ENCODE measurements at places on chromosomes 2 and 18. TPM values are rescaled to one million over a fixed set of nuclear protein-coding genes. Genes with fewer than 3 reads are reported as not detected.

The FOXD4L1 gene
- 0.18 TPM for total RNA-seq

The CDH7 gene
- not detected for total RNA-seq

The GALNT5 gene
- not detected for total RNA-seq

The AOX1 gene
- not detected for total RNA-seq

The CNDP1 gene
- not detected for total RNA-seq

The SETBP1 gene
- total RNA-seq = 14.1 TPM

The NYAP2 gene
- not detected for total RNA-seq

The MYO3B gene
- 0.18 TPM for total RNA-seq

The CD8B gene
- 259 TPM for total RNA-seq

The PMAIP1 gene
- total RNA-seq = 82.8 TPM

The EXOC6B gene
- 9.4 TPM for total RNA-seq

The KANSL3 gene
- 46.6 TPM for total RNA-seq

DNA sequence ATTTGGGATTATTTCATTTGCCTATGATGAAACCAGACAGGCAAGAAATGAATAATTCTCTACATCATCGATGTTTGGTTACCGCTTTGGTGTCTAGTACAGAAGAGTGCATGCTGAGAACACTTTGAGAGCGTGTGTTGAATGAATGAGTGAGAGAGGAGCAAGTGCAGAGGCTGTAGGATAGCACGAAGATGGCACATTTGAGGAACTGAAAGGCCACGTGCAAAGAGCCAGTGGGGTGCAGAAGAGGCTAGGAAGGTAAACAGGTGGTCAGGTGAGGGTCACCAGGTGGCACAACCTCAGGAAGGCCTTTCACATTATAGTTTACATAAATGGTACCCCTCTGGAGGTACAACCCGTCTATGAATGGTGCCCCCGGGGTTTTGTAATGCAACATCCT, 80.1 kb upstream of the SPHKAP start:
- no peak for DNase-seq

DNA sequence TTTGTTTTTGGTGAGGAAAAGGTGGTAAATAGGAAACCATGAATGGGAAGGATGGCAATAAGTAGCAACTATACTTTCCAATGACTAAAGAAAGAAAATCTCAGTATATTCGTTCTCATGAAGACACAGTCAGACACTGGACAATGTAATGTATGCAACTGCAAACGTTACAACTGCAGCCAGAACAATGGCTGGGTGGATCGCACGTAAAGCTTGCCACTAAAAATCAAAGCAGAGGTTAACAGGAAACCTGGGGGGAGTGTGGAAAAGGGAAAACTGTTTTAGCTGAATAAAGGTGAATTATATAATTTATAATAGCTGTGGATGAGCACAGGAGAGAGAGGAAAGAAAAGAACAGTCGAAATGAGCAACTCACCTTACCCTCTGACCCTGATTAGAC, 33.3 kb downstream of the NEMP2 start:
- DNase-seq = no peak

- no peak for DNase-seq
Observed at GRCh38 chr2:201977651-201978050, 56.0 kb upstream of the FZD7 start.

DNA sequence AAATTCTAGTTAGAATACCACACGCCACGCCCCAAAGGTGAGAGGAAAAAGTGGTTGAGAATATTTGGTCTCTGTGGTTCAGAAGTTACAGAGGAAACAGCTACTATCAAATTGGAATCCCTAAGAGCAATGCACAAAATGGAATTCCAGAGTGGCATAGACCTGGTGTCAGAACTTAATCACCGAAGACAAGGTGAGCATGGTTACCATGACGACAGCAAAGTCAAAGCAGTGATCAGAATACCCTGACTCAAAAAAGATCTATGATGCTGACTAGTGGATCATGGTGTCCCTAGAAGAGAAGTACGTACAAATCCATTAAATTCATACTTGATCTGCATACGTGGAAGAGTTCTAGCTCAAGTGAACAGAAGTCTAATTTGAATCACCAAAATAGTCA, 14.5 kb downstream of the LRRTM4 start:
- DNase-seq = no peak

- no peak for DNase-seq
Observed at GRCh38 chr18:23844991-23845680, 155.9 kb downstream of the LAMA3 start.

DNA sequence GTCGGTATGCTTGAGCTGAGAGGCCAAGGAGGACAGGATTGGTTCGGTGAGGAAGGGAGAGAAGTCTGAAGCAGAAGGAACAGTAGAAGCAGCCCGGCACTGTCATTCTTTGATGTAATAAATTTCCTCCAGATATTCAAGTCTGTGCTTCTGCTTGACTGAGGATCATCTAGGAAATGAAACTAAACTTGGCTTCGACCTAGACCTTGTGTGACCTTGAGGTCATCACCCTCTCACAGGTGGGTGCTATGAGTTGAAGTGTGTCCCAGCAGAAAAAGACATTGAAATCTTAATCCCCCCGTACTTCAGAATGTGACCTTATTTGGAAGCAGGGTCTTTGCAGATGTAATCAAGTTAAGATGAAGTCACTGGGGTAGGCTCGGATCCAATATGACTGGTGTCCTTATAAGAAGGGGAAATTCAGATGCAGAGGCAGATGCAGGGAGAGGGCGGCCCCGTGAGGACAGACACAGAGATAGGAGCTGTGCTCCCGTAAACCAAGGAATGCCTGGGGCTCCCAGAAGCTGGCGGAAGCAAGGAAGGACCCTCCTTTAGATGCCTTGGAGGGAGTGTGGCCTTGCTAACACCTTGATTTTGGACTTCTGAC, 49.0 kb downstream of the PRKCE start:
- no peak for DNase-seq

- no peak for DNase-seq
Observed at GRCh38 chr2:168568476-168569267, 112.6 kb downstream of the CERS6 start.

DNA sequence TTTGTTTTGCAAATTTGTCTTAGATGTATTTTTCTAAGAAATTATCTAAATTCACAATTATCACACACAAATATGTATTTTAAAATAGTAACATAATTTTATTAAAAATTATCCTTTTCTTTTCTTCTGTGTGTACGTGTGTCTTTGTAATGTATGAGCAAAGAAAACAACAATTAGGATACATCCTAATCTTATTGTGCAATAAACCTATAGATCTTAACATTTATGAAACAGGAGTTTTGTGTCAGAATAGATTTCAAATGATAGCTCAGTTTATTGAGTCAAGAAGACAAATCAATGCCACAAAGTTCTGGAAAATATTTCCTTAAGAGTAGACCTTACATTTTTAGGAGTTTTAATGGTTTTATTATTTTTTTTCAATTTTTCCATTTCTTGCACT, 212.2 kb downstream of the KCNJ3 start:
- DNase-seq = no peak
